ENCODE measurements at places on chromosomes 11 and 22.

DNA sequence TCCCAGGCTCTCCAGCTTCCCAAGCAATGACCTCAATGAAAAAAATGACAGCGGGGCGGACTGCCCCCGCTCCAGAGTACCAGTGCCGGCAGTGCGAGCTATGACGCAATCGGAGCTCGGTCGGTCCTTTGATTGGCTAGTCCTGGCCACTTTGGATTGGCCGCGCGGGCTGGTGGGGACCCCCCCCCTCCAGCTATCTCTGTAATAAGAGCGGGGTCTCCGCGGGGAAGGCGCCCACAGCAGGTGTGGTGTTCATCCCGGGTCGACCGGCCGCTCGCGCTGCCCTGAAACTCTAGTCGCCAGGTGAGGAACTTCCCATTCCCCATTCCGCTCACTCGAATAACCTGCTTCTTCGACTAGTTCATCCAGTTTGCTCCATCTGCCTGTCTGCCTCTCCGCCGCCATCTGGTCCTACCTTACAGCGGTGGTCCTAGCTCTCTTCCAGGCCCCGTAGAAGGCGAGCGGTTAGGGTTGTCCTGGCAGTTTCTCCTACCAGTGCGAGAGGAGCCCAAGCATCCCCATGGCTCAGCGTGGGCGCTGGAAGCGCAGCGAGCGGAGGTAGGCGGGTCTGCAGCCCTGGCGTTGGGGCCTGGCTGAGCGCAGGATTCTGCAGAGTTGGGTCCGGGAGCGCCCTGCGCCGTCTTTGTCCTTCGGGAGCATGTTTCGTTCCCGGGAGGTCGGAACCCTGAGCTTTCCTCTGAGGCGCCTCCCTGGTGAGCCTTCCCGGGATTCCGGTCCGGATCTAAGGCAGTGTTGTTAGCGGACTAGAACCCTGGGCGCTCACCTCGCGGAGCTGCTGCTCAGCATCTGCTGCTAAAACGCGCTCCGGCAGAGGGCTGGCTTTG is at the start of gene CALCB:
TSS of gene CALCB (plus strand) at position 233 of the 845 bp plus-strand sequence. CDS start 1,126 bp downstream, outside the sequence.
- DNase-seq, result no peak

GRCh38 chr22:37499027-37499707 is 13.0 kb upstream of the MFNG start:
- DNase-seq, result no peak

GRCh38 chr11:72568861-72569260 is 105.4 kb downstream of the PDE2A start:
- DNase-seq, result no peak

DNA sequence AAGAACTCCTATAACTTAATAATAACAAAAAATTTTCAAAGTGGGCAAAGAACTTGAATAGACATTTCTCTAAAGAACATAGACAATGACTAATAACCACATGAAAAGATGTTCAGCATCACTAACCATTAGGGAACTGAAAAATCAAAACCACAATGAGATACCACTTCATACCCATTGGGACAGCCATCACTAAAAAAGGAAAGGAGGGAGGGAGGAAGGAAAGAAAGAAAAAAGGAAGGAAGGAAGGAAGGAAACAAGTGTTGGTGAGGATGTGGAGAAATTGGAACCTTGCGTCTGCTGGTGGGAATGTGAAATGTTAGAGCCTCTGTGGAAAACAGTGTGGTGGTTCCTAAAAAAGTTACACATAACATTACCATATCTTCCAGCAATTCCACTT is 55.8 kb downstream of the MS4A13 start:
- no peak for DNase-seq

GRCh38 chr11:68263444-68264035 is 8.2 kb downstream of the C11orf24 start:
- no peak for DNase-seq

GRCh38 chr11:133560472-133560855 is 28.2 kb upstream of the OPCML start:
- DNase-seq, result no peak

- no peak for DNase-seq
Observed at GRCh38 chr11:35021589-35021988, 105.2 kb downstream of the PDHX start.

DNA sequence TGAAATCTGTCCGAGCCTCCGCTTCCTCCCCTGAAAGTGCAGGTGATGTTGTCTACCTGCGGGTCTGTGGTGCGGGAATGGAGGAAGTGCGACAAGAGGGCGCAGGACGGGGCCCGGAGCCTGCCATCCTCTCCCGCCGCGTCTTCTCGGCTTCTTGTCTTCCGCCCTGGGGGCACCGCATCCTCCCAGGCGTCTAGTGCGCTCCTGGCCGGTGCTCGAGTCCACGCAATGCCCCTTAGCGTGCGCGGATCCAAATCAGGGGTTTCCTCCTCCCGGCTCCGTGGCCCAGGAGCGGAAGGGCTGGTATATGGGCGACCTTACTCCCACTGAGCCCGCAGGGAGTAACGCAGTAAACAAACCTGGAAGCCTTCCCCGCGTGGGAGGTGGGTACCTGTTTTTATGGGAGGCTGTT is 405 bp downstream of the SFI1 start:
- peak; percentile 19 for DNase-seq

- no peak for DNase-seq
Observed at GRCh38 chr11:100892886-100893285, 205.8 kb downstream of the ARHGAP42 start.

- no peak for DNase-seq
Observed at GRCh38 chr22:37329238-37330140, 47.2 kb downstream of the CYTH4 start.

- peak; percentile 49 for DNase-seq
Observed at GRCh38 chr11:20156280-20156875, 3.9 kb downstream of the DBX1 start.

DNA sequence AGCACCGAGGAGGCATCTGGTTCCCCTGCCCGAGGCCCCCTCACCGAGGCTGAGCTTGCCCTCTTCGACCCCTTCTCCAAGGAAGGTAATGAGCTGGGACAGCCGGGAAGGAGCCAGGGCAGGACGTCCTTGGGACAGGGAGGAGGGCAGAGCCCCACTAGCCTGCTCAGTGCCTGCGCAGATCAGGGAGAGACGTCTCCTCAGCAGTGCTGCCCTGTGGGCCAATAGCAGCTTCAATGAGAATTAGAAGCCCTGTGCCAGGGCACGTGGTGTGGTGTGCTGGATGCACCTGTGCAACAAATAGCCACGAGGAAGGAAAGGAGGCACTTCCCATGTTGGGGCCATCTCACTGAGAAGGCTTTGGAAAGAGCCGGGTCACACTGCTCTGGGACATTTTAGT is 5.4 kb upstream of the SAC3D1 start:
- DNase-seq, result no peak

DNA sequence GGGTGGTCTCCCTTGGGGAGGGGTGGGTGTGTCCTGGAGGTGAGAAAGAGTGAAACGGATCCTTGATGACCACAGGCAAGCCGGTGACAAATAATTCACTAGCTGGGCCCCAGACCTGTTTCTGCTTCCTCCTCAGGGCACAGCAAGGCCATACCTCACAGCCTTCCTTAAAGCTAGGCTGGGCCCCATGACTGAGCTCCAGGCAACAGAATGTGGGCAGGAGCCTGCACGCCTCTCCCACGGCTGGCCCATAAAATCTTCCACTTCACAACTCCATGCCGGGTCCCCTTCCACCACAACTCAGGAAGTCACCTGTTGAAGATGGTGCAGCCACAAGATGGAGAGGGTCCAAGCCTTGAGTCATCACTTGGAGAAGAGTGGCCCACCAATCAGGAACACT is 23.9 kb downstream of the SLC22A12 start:
- no peak for DNase-seq

DNA sequence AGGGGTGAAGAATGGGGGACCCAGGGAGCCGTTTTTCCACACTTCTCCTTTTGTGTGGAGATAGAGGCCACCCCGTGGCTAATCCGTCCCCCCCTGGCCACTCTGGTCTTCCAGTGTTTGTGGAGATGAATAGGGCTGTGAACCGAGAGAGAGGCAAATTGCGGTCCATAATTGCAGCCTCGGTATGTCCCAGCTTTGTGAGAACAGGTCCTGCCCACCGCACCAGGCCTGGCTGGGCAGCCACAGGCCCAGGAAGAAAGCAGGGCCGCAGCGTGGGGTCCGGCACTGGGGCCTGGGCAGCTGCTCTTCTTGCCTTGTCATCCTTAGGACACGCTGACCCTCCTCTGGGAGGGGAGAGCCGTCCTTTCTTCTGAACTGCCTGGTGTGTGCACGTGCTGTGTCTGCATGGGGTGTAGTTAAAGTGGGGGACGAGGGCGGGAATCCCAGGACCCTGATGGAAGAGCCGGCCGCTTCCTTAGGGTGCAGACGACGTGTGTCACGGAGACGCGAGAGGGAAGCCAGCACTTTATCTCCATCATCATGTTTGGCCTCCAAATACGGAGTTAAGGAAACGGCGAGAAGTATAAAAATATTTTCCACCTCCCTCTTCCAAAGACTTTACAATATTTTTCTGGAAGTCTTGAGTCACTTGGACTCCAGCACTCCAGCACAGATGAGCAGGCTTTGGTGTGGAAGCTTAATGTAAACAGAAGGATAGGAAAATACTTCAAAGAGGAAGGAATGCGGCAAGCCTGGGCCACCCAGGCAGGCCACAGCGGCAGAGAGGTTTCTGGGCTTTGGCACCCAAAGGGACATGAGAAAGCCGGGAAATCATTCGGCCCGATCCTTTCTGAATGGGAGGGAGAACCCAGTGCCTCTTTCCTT is 1248.4 kb downstream of the BRD1 start:
- no peak for DNase-seq
